ENCODE measurements at places on chromosomes 5 and 9. TPM values are rescaled to one million over a fixed set of nuclear protein-coding genes. Genes with fewer than 3 reads are reported as not detected.

DNA sequence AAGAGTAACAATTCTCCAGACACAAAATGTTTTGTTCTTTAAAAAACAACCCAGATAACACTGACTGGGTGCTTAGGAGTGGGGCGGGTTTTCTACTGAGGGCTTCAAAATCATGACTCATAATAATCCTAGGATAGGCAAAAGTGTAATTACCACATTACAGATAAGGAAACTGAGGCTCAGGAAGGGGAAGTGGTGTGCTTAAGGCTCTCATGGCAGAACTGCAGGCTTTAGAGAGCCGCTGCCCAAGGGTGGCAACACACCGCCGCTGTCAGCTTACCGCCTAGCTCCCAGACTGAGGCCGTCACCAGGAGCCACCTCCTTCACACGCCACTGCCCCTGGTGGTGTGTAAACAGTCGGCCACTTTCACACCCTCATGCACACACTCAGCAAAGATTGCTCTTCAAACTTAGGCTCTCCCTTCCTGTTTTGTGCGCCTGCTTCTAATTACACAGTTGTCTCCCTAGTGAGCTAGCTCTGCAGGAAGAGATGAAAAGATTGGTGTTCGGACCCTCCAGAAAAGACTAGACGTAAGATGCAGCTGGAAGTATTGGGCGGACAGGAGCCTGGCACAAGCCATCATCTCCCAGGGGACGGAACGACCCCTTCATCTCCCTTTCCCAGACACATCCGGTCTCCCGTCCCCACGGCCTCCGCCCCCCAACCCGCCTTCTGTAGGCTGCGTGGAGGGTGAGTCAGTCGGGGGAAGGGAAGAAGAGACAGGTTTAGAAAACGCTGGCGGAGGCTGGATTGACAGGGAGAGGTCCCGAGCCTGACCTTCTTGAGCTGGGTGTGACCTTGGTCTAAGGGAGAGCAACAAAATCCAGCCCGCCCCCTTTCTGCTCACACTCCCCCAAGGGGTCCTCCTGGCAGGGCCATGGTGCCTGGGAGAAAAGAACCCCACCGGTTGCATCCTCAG lies 162.7 kb downstream of the SYK start:
- no peak for DNase-seq

GRCh38 chr9:133665096-133665495 lies 28.9 kb downstream of the DBH start:
- DNase-seq = no peak

GRCh38 chr9:120363697-120364096 lies 216.3 kb downstream of the CDK5RAP2 start:
- no peak for DNase-seq

DNA sequence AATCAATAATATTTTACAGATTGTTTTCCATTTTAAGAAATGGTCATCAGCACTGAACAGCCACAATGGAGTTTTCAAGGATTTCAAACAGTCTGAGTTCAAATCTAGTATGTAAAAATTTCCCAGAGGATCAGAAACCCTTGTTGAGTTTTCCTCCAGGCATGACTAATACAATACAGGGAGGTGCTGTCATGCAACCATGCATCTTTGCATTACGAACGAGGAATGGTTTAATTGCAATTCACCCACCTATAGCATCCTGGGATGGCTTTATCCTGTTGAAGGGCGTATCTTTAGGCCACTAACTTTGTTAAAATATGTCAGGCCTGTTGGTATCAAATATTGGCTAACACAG lies 196.4 kb downstream of the EFNA5 start:
- DNase-seq = no peak

GRCh38 chr9:83346655-83347420 lies 191.4 kb downstream of the FRMD3 start:
- no peak for DNase-seq

GRCh38 chr9:129221233-129221632 lies 43.2 kb upstream of the IER5L start:
- peak; percentile 77 for DNase-seq

- no peak for DNase-seq
These were observed 65.2 kb upstream of the GLIS3 start for GRCh38 chr9:4365055-4365454.

GRCh38 chr5:132254321-132254977 lies 3.0 kb upstream of the PDLIM4 start:
- no peak for DNase-seq

Gene CD180
- total RNA-seq = not detected

Gene NPR3
- total RNA-seq = 0.10 TPM

Gene DDX4
- not detected for total RNA-seq

Gene MYOT
- total RNA-seq = not detected
